Pancreas (tissue), 10 donors: ENCODE measurements at places on chromosomes 2 and 18. TPM values are rescaled to one million over a fixed set of nuclear protein-coding genes. Genes with fewer than 3 reads are reported as not detected.

ACVR1 gene
- total RNA-seq, result 12.7 TPM

C2orf80 gene
- total RNA-seq, result not detected

STAT1 gene
- 27.1 TPM for total RNA-seq

PARD6G gene
- 1.0 TPM for total RNA-seq

CEP68 gene
- total RNA-seq, result 4.4 TPM

DNA sequence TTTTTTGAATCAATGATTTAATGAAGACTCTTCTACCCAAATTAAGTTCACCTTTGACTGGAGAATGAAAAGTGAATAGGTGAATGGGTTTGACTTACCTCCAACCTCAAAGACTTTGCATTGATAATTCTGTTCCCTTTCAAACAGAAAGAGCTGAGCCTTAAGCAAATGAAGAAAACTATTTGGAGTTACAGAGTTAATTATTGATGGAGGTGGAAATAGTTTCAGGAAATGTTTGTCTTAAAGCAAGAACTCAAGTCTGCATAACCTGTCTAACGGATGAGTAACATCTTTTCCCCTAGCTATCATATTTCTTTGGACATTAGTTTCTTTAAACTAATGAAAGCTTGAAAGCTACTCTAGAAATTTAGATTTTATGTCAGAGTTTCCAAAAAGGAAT, 166.5 kb downstream of the CERS6 start:
- H3K36me3 ChIP-seq, result no peaks in the 10 kb centered on the region
- no peak for DNase-seq
- no peak overlapping the region for H3K27ac ChIP-seq
- no peaks in the 10 kb centered on the region for H3K27me3 ChIP-seq
- H3K4me1 ChIP-seq, result no peaks in the 10 kb centered on the region
- H3K4me3 ChIP-seq, result no peak overlapping the region

- H3K4me1 ChIP-seq, result no peaks in the 10 kb centered on the region
- H3K4me3 ChIP-seq, result no peak overlapping the region
- no peak for DNase-seq
- no peaks in the 10 kb centered on the region for H3K27me3 ChIP-seq
Measured at GRCh38 chr18:37435996-37436395, 129.6 kb downstream of the CELF4 start.

- H3K36me3 ChIP-seq, result no peaks in the 10 kb centered on the region
- no peak for DNase-seq
- no peaks in the 10 kb centered on the region for H3K27me3 ChIP-seq
Measured at GRCh38 chr2:72988041-72988440, 70.7 kb downstream of the EMX1 start.

DNA sequence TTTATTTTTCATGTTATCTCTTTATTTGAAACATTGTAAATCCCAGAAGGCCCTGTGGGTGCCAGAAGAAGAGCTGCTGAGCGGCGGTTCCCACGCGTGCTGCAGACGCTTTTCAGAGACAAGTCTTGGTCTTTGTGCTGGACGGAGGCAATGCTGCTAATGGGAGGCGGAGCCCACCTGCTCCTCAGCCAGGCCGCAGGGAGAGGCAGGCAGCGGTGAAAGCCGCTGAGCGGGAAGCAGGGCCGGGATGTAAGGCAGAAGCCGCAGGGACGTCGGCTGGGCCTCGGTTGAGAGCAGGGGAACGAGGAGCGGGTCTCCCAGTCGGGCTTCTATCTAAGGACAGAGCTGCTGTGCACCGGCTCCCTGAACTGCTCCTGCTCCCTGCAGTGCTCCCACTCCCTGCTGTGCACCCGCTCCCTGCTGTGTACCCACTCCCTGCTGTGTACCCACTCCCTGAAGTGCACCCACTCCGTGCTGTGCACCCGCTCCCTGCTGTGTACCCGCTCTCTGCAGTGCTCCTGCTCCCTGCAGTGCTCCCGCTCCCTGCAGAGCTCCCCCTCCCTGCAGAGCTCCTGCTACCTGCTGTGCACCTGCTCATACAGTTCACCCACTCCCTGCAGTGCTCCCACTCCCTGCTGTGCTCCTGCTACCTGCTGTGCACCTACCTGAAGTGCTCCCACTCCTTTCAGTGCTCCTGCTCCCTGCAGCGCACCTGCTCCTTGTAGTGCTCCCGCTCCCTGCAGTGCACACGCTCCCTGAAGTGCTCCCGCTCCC, 16.4 kb downstream of the TMEM18 start:
- no peaks in the 10 kb centered on the region for H3K4me1 ChIP-seq
- no peaks in the 10 kb centered on the region for H3K36me3 ChIP-seq
- H3K27me3 ChIP-seq, result no peaks in the 10 kb centered on the region
- peak; percentile 62 for DNase-seq
- H3K4me3 ChIP-seq, result no peak overlapping the region
- no peak overlapping the region for H3K27ac ChIP-seq

DNA sequence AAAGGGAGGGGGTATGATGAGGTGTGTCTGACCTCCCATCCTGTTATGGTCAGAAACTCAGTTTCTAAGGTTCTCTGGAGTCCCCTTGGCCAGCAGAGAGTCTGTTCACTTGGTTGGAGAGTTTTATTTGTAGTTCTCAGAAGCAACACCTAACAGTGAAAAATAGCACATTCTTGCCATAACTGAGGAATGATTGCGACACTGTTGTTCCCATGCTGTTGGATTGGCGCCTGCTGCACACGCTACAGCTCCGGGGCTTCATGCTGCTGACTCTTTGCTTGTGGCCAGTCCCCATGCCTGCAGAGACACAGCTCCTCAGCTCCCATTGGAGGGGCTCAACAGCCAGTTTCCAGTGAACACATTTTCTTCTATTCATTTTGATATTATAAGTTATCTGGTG, 42.1 kb downstream of the TPGS2 start:
- H3K36me3 ChIP-seq, result no peaks in the 10 kb centered on the region
- H3K4me3 ChIP-seq, result no peak overlapping the region
- H3K27ac ChIP-seq, result no peak overlapping the region
- H3K4me1 ChIP-seq, result no peaks in the 10 kb centered on the region
- H3K27me3 ChIP-seq, result no peaks in the 10 kb centered on the region

DNA sequence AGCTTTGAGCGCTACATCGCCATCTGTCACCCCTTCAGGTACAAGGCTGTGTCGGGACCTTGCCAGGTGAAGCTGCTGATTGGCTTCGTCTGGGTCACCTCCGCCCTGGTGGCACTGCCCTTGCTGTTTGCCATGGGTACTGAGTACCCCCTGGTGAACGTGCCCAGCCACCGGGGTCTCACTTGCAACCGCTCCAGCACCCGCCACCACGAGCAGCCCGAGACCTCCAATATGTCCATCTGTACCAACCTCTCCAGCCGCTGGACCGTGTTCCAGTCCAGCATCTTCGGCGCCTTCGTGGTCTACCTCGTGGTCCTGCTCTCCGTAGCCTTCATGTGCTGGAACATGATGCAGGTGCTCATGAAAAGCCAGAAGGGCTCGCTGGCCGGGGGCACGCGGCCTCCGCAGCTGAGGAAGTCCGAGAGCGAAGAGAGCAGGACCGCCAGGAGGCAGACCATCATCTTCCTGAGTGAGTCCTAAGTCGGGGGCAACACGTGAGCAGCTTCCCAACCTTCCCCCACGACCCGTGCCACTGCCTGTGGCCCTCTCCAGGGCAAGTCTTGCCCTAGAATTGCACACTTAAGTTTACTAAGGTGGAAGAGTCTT, 928 bp downstream of the GPR39 start:
- H3K27me3 ChIP-seq, result no peaks in the 10 kb centered on the region
- H3K36me3 ChIP-seq, result no peaks in the 10 kb centered on the region
- peak; percentile 74 for DNase-seq
- no peak overlapping the region for H3K4me3 ChIP-seq
- H3K4me1 ChIP-seq, result peaks cover 11% of the 10 kb centered on the region
- H3K27ac ChIP-seq, result no peak overlapping the region

GRCh38 chr18:54444319-54444914, 86.7 kb downstream of the C18orf54 start:
- no peak overlapping the region for H3K27ac ChIP-seq
- no peak overlapping the region for H3K4me3 ChIP-seq
- no peaks in the 10 kb centered on the region for H3K4me1 ChIP-seq
- DNase-seq, result peak; percentile 18

DNA sequence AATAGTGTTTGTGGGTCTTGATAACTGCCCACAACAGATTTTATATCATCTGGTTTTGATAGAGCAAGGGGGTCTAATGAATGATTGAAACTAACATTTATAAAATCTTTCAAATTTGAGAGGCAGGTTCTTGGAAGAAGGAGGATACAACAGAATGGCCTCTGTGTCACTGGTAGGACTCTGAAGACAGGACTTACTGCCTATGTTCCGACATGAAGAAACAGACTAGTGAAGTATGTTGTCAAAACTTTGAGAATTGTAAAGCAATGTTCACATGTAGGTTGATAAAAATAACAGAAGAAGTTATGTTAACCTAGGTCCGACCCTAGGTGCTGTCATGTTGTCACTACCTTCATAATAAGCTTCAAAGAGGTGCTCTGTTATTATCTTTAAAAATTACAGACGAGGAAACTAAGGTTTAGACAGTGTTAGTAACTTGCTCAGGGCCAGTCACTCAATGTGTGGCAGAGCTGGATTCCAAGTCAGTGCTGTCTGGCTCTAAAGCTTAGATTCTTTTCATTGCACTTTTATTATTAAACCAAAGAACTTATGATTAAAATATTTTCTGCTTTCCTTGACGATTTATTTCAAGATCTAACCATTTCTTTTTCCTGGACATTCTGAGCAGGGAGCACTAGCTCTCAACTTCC, 146.2 kb downstream of the RPIA start:
- no peak overlapping the region for H3K27ac ChIP-seq
- no peak for DNase-seq
- H3K27me3 ChIP-seq, result no peaks in the 10 kb centered on the region
- H3K36me3 ChIP-seq, result no peaks in the 10 kb centered on the region
- no peaks in the 10 kb centered on the region for H3K4me1 ChIP-seq
- H3K4me3 ChIP-seq, result no peak overlapping the region

DNA sequence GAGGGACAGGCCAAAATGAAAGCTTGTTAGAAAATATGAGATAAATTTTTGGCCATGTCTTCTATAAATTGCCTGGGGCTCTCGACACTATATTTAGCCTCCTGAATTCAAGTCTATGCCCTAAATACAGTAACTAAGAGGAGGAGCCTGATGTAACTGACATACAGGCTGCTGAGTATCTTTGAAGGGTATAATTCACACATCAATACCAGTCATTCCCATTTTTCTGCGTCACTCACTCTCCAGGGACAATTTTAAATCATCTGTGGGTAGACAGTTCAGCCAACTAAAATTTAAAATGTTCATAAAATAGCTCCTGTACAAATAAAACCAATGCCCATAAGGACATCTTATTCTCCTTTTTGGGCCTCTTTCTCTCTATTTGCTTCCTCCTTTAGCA, 105.9 kb downstream of the AP1S3 start:
- no peaks in the 10 kb centered on the region for H3K4me1 ChIP-seq
- H3K27me3 ChIP-seq, result no peaks in the 10 kb centered on the region
- H3K36me3 ChIP-seq, result no peaks in the 10 kb centered on the region
- H3K27ac ChIP-seq, result no peak overlapping the region

- no peaks in the 10 kb centered on the region for H3K36me3 ChIP-seq
- no peak overlapping the region for H3K4me3 ChIP-seq
- no peaks in the 10 kb centered on the region for H3K4me1 ChIP-seq
Measured at GRCh38 chr2:42768706-42769256, 4.8 kb upstream of the OXER1 start.

GRCh38 chr2:234723400-234723799, 226.5 kb upstream of the ARL4C start:
- DNase-seq, result no peak
- no peak overlapping the region for H3K27ac ChIP-seq
- no peak overlapping the region for H3K4me3 ChIP-seq
- no peaks in the 10 kb centered on the region for H3K27me3 ChIP-seq
- no peaks in the 10 kb centered on the region for H3K4me1 ChIP-seq

DNA sequence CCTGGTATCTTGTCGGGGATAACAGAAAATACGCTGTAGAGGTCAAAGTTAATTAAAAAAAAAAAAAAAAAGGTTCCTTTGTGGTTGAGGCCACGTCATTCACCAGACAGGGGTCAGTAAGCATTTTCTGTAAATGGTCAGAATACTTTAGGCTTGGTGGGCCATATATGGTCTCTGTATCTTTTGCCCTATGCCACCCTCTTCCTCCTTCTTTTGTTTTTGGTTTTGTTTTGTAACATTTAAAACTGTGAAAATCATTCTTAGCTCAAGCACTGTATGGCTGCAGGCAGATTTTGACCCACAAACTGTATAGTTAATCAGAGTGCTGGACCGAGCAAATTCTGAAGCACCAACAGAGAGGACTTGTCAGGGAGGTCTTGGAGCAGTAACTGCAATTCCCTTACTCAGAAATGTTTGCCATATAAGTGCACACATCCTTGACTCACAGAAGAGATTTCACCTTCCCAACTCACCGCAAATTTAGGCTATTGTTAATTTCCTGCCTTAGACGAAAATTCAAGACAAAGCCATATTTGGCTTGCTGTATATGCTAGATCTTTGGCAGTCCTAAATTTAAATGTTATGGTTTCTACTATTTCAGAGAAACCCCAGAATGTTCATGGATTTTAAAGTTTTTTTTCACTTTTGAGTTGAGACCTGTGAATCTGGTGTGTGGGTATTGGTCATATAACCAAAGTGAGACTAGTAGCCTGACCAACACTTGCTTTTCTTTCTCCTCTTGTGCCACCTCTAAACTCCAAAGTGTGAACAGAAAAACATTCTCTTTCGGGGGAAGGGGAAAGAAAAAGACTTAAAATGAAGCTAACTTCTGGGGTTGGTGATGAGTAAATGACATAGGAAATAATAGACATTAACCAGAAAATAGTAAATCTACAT, 65.4 kb downstream of the DOCK10 start:
- DNase-seq, result no peak
- H3K4me1 ChIP-seq, result no peaks in the 10 kb centered on the region
- no peak overlapping the region for H3K4me3 ChIP-seq
- no peak overlapping the region for H3K27ac ChIP-seq
- no peaks in the 10 kb centered on the region for H3K36me3 ChIP-seq

GRCh38 chr2:56217106-56217505, 33.3 kb downstream of the CCDC85A start:
- H3K27ac ChIP-seq, result no peak overlapping the region
- H3K4me1 ChIP-seq, result no peaks in the 10 kb centered on the region
- DNase-seq, result no peak
- H3K27me3 ChIP-seq, result no peaks in the 10 kb centered on the region
- no peaks in the 10 kb centered on the region for H3K36me3 ChIP-seq
- H3K4me3 ChIP-seq, result no peak overlapping the region

DNA sequence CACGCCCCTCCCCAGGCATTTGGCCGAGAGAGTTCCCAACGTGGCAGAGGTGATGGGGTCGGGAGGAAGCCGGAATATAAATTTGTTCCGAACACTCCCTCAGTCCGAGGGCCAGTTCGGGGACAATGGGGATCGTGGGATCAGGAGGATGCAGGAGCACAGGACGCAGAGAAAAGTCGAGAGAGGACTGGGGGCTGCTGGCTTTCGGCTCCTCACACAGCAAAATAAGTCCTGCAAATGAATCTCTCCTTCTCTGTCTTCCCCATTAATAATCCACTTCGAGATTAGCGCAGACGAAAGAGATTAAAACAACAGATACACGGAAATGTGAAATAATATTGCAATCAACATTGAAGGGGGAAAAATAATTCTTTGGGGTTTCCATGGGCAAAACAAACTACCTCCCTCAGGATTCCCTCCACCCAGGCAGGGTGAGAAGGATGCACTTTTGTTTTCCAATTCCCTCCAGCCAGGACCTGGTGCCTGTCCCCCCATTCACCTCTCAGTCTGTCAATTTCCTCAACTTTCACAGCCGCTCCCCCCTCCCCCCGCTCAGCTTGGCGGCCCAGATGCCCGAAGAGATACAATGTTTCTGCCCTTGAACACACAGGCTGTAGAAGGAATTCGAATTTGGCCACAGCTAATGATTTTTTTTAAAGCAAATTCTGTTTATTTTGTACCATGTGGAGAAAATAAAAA, 3.1 kb upstream of the ZEB2 start:
- H3K27me3 ChIP-seq, result peaks cover 9% of the 10 kb centered on the region
- DNase-seq, result no peak
- no peaks in the 10 kb centered on the region for H3K4me1 ChIP-seq
- H3K36me3 ChIP-seq, result no peaks in the 10 kb centered on the region
